Cardiac septum (tissue), 1 donor: ENCODE measurements at places on chromosomes 2 and 18. TPM values are rescaled to one million over a fixed set of nuclear protein-coding genes. Genes with fewer than 3 reads are reported as not detected.

The RTP5 gene
- total RNA-seq: 0.08 TPM

The MPP4 gene
- not detected for total RNA-seq

- no peak for DNase-seq
These were observed 4.2 kb upstream of the WDFY1 start for GRCh38 chr2:223949241-223949840.

DNA sequence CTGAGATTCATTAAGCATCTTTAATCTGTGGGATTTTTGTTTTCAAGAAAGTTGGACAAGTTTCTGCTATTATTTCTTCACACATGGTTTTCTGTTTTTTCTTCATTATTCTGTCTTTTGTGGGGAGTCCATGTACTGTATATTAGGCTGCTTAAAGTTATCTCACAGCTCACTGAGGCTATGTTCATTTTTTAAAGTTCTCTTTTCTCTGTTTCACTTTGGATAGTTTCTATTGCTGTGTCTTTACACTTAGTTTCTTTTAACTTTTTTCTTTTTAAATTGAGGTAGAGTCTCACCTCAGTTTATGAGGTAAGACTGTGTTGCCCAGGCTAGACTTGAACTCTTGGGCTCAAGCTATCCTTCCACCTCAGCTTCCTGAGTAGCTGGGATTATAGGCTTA lies 8.6 kb downstream of the OSBPL6 start:
- no peak for DNase-seq

DNA sequence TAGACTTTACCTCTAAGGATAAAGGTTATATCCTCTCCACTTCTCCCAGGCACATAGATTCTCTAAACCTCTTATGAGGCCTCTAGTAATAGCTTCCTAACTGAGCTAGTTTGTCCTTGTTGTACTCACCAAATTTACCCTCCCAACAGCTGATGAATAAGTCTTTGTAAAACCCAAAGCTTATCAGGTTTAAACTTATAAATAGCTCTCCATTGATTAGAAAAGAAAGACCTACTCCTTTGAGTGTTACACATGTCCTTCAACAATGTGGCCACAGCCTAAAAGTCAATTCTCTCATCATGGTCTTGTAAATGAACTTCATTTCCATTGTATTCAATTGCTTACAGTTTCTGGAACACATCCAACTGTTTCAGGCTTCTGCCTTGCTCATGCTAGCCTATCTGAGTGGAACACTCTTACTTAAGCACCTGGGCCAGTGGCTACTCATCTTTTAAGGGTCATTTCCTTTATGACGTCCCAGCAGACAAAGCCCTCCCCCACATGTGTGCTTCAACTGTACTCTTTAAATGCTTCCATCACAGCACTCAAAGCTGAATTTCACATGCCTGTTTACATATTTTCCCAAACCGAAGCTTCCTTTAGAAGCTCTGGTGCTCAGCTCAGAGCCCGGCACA lies 131.6 kb downstream of the CDH2 start:
- no peak for DNase-seq
